Hypothalamus (tissue), 51 donors: ENCODE measurements at places on chromosomes 11 and 22.
A peak's percentile ranks its signal among the peaks of the same experiment; 100 is the strongest.

GRCh38 chr22:40637183-40638150 is 948 bp upstream of the MRTFA start:
- DNase-seq: no peak

GRCh38 chr22:48738204-48738980 is 1089.3 kb downstream of the BRD1 start:
- DNase-seq: no peak

DNA sequence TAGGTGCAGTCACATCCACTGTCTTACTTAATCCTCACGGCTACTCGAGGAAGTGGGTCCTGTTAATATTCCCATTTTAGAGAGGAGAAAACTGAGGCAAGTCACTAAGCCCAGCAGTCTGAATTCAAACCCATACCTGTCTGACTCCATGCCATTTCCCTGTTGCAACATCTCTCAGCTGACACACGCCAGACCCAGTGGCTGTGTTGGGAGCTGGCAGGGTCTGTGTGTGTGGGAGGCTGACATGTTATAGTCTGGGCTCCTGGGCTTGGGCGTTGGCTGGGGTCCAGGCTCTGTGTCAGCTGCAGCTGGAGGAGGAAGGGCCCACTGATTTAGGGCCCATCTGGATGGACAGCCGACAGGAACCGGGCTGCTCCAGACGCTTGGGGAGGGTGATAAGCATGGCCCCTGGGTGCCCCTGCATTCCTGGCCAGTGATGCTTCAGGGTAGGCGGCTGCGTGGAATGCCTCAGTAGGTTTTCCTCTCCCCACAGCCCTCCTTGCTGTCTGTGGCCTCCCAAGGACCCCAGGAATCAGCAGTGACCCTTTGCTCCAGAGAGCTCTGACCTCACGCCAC is 562.5 kb downstream of the MN1 start:
- DNase-seq: no peak

- peak; percentile 9 for DNase-seq
Measured at GRCh38 chr11:110376711-110377324, 52.9 kb upstream of the FDX1 start.
